ENCODE measurements at places on chromosomes 11 and 22.

- DNase-seq, result no peak
These were observed 19.0 kb upstream of the SYT8 start for GRCh38 chr11:1815751-1816150.

GRCh38 chr11:117381481-117382387 is 54.1 kb downstream of the CEP164 start:
- no peak for DNase-seq

- DNase-seq, result no peak
These were observed 291.0 kb downstream of the BRD1 start for GRCh38 chr22:49536571-49537131.

- DNase-seq, result no peak
These were observed 2.3 kb downstream of the F2 start for GRCh38 chr11:46721286-46721685.

DNA sequence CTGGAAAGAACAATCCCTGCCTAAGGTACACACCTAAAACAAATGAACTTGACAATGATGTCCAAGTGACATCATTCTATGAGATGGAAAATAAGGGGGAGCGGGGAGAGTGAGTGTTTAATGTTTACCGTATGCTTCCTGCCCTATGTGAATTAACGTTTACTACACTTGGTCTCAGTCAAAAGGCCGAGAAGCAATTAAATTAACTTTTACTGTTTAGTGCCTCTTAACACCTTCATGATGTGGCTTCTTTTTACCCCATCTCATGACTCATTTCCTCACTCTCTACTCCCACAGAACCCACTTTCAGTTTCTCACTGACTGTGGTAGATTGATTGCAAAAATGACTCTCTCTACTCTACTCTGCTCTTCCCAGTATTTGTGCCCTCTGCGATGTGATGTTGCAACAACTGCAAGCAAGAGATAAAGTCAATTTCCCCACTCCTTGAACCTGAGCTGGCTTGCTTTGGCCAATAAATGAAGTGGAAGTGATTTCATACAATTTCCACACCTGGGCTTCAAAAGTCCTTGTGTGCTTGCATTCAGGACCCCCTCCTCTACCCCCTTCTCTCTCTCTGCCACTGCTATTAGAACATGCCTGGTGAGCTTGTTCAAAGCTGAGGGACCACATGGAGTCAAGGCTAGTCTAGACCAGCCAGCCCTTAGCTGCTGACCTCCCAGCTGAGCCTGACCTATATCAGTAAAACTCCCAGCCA is 11.6 kb upstream of the ALKBH3 start:
- no peak for DNase-seq

GRCh38 chr11:114025329-114025907 is 34.1 kb upstream of the ZBTB16 start:
- no peak for DNase-seq

DNA sequence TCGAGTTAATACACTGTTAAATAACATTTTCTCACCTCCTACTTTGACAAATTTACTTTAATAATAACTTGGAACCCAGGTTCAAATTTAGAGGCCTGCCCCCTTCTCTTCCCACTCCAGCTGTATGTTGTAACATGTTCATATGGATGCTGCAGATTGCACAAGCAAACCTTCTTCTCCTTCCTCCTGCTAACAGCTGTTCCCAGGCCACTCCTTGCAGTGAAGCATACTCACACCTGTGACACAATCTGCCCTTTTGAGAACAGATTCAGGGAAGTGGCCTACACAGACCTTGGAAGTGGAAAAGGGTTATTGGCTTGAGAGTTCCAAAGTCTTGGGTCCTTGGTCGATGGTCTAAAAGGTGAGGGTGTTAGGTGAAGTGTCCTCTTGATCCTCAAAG is 131.9 kb downstream of the TEAD1 start:
- no peak for DNase-seq

DNA sequence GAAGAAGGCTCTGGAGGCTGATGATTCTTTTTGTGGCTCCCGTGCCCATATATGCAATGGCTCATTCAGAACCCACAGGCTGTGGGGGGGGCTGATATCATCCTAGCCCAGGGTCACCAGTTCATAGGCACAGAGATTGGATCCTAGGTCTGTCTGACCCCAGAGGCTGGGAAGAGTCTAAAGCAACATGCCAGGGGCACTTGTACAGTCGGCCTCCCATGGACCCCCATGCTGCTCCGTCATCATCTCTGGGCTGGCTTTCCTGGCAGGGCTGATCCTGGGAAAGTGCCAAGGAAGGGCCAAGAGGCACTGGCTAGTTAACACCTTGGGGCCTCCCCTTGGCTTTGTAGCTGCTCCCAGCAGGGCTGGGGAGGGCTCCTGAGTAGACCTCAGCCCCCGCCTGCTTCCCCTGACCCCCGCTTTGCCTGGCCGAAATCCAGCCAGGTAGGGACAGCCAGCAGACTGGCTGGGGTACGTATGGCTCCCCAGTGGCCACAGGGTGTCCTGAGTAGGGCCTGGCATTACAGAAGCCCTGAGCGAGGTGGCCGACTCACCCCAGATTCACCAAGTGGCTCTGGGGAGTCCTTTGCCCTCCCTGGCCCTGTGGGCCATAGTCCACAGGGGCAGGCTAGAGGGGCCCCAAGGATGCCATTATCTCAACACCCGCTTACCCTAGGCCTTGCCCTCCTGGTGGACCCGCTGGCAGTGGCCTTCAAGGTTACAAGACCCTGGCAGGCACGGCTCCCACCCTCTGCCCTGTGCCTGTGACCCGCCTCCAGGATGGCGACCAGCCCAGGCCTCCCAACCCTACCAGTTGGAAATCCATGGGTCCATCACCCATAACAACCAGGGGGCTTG is 22.5 kb downstream of the FADS3 start:
- DNase-seq, result no peak

DNA sequence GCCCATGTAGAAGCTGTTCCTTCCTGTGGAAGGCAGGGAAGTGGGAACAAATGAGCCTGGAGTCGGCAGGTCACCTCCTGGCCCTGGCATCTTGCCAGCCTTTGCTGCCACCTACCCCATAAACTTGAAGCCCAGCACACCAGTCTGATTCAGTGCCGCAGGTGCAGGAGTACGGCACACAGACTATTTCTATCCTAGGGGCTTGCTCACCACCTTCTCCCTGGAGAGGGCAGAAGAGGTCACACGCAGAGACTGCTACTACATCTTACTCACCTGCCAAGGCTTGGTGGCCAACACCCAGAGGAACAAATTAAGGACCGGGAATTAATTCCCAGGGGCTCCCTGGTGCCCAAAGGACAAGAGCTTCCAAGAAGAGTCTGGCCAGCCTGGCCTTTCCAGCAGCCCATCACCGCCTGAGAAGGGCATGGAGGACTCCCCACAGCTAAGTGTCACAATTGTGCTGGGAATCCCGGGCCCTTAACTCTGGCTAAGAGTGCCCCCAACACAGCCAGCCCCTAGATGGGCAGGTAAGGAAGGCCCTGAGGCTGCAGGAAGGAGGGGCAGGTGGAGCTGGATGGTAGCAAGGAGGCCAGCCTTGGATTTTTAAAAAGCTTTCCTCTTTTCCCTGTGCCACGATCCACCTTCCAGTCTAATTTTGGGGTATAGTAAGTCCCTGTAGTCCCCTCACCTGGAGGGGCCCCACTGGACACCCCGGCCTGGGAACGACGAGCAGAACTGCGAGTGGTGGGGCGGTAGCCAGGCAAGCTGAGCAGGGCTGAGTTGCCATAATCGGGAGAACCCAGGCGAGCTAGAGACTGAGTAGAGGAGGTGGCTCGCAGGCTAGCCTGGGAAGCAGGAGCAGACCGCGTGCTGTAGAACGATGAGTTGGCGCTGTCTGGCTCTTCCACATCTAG is 6.9 kb downstream of the IL18BP start:
- no peak for DNase-seq

- DNase-seq, result no peak
These were observed 884.7 kb downstream of the BRD1 start for GRCh38 chr22:48942698-48943566.

DNA sequence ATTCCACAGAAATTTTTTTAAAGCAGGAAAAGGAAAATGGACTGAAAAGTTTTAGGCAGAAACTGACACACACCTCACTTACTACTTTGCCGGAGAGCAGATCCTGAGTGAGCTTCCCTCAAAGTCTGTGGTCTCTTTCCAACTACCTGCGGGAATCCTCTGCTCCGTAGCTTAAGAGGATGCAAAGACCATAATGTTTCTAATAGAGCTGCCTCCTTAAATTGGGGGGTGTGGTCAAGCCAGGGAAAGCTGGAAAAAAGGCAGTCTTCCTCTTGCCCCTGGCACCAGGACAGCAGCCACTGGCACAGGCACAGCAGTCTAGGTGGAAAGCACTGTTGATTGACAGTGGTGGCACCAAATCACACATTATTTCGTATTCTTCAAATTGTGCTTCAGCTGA is at the start of gene ETS1:
Gene ETS1 (minus strand): TSS at position 144 of the 400 bp plus-strand sequence. CDS start 14,428 bp downstream, outside the sequence.
- DNase-seq, result no peak

- no peak for DNase-seq
These were observed 44.2 kb downstream of the CTNND1 start for GRCh38 chr11:57805780-57806179.
